Effector memory CD4-positive, alpha-beta T cell (primary cell): ENCODE measurements at places on chromosomes 7 and 10.
A peak's percentile ranks its signal among the peaks of the same experiment; 100 is the strongest.

DNA sequence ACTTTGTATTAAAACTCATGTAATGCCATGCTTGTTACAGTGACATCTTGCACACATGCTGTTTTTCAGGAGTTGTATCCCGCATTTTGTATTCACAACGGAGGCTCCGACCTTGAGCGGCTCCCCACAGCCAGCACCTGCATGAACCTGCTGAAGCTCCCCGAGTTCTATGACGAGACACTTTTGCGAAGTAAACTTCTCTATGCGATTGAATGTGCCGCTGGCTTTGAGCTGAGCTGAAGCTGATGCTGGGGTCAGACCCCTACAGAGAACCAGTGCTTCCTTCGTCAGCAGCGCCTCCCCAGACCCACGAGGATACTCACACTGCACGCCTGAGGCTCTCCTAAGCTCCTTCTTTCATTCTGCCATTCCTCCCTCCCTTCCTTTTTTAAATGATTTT is 69.3 kb upstream of the DNAJB6 start:
- H3K36me3 ChIP-seq: peaks cover 40% of the 10 kb centered on the region
- peaks cover 9% of the 10 kb centered on the region for H3K4me1 ChIP-seq

GRCh38 chr10:131211559-131211958 is 100.0 kb downstream of the TCERG1L start:
- H3K4me3 ChIP-seq: no peak overlapping the region
- no peaks in the 10 kb centered on the region for H3K4me1 ChIP-seq
- no peak overlapping the region for H3K27ac ChIP-seq
- DNase-seq: no peak
- H3K27me3 ChIP-seq: no peaks in the 10 kb centered on the region

DNA sequence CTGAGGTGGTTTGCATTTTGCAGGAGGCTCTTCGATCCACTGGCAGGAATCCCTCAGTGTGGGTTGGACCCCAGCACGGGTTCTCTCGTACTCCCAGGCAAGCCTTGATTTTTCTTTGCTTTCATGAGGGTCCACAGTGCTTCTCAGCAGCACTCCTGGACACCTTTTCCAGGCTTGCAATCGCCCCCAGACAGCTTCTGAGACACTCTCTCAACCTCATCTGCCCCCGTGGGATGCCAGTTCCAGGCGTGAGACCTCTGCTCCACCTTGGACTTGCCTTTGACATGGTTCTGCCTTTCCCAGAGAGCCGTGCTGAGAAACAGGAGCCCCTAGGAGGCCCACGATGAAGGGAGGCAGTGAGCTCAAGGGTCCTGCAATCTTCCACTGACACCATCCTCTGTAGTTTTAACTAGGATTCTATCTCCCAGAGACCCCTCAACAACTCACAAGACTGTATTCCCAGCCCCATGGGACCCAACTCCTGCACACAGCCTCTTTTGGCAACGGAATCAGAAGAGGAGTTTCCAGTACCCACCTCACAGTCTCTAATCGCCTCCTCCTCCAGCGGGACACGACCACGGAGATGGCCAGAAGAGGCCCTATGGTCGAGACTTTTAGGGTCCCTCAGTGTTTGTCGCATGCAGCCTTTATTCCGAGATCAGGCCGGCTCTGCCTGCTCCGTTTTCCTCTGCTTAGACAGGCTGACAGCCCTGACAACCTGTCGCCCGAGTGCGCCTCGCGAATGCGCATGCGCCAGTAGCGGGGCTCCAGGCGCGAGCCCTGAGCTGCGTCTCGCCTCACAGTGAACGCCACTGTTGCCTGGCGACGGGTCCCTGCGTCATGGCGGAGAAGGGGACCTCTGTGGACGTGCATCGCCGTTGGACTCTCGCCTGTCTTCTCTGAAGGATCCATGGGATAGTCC is 26.0 kb upstream of the ZNF273 start:
- no peak overlapping the region for H3K27ac ChIP-seq
- peak overlapping the region; percentile 12 for H3K4me3 ChIP-seq
- peak; percentile 20 for DNase-seq
- no peaks in the 10 kb centered on the region for H3K4me1 ChIP-seq

DNA sequence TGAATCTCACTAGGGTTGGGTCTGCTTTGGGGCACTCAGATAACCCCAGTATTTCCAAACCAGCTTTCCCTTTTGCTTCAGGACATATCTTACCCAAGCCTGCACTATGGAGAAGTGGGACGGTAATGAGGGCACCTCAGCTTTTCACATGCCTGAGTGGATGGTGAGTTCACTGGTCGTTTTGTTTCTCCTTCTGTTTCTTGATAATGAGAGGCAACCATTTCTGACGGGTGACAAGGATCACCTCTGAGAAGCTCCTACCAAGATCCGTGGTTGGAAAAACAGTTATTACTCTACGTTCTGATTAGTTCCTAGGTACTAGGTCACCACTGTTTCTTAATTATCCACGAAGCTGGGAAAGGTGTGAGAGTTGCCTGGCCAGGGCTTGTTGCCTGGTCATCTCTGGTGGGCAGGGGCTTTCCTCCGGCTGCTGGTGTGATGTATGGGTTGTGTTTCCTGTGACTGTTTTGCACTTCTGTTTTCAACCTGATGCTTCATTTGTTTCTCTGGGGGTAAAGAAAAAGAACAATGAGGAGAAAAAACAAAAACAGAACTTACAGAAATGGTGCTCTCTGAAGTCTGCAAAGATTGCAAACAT is 65.7 kb upstream of the STRIP2 start:
- no peaks in the 10 kb centered on the region for H3K27me3 ChIP-seq
- H3K36me3 ChIP-seq: no peaks in the 10 kb centered on the region
- DNase-seq: no peak
- no peak overlapping the region for H3K4me3 ChIP-seq
- no peak overlapping the region for H3K27ac ChIP-seq
- peaks cover 6% of the 10 kb centered on the region for H3K4me1 ChIP-seq

GRCh38 chr10:61751599-61751998 is 88.9 kb downstream of the CABCOCO1 start:
- H3K4me1 ChIP-seq: peaks cover 14% of the 10 kb centered on the region
- H3K27me3 ChIP-seq: no peaks in the 10 kb centered on the region
- no peak overlapping the region for H3K27ac ChIP-seq
- no peak overlapping the region for H3K4me3 ChIP-seq
- no peak for DNase-seq
- H3K36me3 ChIP-seq: no peaks in the 10 kb centered on the region

GRCh38 chr10:71831646-71832552 is 19.2 kb downstream of the PSAP start:
- peaks cover 50% of the 10 kb centered on the region for H3K36me3 ChIP-seq
- H3K4me3 ChIP-seq: no peak overlapping the region
- no peak for DNase-seq
- no peak overlapping the region for H3K27ac ChIP-seq
- no peaks in the 10 kb centered on the region for H3K27me3 ChIP-seq
- H3K4me1 ChIP-seq: no peaks in the 10 kb centered on the region

GRCh38 chr10:95756041-95756761 is at the start of gene ENTPD1:
TSS of gene ENTPD1 (plus strand) at chr10:95756163. CDS start at chr10:95756240, 77 bp downstream.
- no peaks in the 10 kb centered on the region for H3K4me1 ChIP-seq
- H3K36me3 ChIP-seq: no peaks in the 10 kb centered on the region

DNA sequence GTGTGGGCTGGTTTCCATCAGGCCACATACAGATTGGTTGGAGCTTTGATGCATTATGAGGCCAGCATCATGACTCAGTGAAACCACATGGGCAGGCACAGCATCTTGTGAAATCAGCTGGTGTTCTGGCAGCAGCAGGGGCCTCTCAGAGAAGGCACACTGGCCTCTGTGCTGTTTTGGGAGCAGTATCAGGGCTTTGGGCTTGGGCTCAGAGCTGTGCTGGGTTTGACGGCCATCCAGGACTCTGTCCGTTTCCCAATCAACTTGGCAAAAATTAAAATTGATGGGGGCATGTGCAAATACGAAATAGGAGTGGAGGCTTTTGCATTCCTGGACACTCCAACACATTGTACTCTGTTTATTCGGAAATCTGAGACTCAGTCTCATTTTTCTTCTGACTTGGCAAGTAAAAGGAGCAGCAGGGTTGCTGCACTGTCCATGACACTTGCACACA is 190.9 kb downstream of the BMPER start:
- H3K27me3 ChIP-seq: no peaks in the 10 kb centered on the region
- no peak overlapping the region for H3K4me3 ChIP-seq
- no peak overlapping the region for H3K27ac ChIP-seq
- no peaks in the 10 kb centered on the region for H3K36me3 ChIP-seq
- no peaks in the 10 kb centered on the region for H3K4me1 ChIP-seq
- no peak for DNase-seq

DNA sequence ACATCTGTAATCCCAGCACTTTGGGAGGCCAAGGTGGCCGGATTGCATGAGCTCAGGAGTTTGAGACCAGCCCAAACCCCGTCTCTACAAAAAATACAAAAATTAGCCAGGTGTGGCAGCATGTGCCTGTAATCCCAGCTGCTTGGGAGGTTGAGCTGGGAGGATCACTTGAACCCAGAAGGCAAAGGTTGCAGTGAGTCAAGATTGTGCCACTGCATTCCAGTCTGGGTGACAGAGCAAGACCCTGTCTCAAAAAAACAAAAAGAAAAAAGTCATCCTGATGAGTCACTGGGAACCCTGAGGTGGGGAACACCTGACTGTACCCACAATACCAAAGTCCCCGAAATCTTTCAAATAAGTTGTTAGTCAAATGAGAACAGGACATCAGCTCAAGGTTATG is 80.0 kb downstream of the NEBL start:
- DNase-seq: no peak
- no peaks in the 10 kb centered on the region for H3K27me3 ChIP-seq
- H3K27ac ChIP-seq: no peak overlapping the region

- no peaks in the 10 kb centered on the region for H3K4me1 ChIP-seq
- no peak for DNase-seq
- H3K36me3 ChIP-seq: no peaks in the 10 kb centered on the region
- no peaks in the 10 kb centered on the region for H3K27me3 ChIP-seq
- no peak overlapping the region for H3K4me3 ChIP-seq
These were observed 198.9 kb downstream of the ETV1 start for GRCh38 chr7:13790611-13791010.

- no peaks in the 10 kb centered on the region for H3K27me3 ChIP-seq
- H3K36me3 ChIP-seq: no peaks in the 10 kb centered on the region
- no peak overlapping the region for H3K27ac ChIP-seq
- DNase-seq: no peak
- no peak overlapping the region for H3K4me3 ChIP-seq
- H3K4me1 ChIP-seq: no peaks in the 10 kb centered on the region
These were observed 19.0 kb downstream of the ADCY1 start for GRCh38 chr7:45593121-45593541.

GRCh38 chr10:29470355-29470705 is 164.4 kb downstream of the SVIL start:
- no peak overlapping the region for H3K4me3 ChIP-seq
- no peak for DNase-seq
- H3K4me1 ChIP-seq: no peaks in the 10 kb centered on the region
- peaks cover 65% of the 10 kb centered on the region for H3K36me3 ChIP-seq
- H3K27ac ChIP-seq: no peak overlapping the region
- H3K27me3 ChIP-seq: no peaks in the 10 kb centered on the region

DNA sequence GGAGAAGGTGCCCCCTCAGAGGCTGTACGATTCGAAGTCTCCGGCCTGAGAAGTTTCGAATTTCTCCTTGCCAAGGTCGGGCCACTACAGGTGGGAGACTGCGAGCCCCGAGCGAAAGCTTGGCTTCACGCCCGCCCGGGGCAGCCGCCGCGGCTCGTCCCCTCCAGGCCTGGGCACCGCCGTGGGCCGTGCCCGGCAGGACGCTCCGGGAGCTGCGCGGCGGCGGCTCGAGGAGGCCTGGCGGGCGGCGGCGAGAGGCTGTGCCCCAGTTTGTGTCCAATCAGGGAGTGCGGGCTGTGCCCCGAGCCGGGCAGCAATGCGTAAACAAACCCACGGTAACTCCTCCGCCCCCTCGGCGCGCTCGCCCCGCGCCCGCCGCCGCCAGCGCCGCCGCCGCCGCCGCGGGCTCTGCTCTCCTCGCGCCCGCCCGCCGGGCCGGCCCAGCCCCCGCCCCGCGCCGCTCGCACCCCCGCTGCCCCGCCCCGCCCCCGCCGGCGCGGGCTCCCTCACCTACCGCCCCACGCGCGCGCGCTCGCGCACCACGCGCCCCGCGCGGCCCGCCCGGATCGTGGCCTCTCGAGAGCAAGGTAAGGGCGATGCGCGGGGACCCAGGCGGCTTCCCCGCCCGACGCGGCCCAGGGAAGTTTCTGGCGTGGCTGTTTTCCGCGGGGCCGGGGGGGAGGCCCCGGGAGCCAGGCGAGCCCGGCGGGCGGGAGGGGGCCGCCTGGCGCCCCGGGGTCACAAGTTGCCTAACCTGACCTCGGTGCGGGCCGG is 57.8 kb upstream of the PCGF5 start:
- DNase-seq: peak; percentile 72
- H3K36me3 ChIP-seq: no peaks in the 10 kb centered on the region
- peaks cover 14% of the 10 kb centered on the region for H3K4me1 ChIP-seq
- peak overlapping the region; percentile 70 for H3K4me3 ChIP-seq
- H3K27me3 ChIP-seq: no peaks in the 10 kb centered on the region

- no peak for DNase-seq
- no peak overlapping the region for H3K4me3 ChIP-seq
- H3K27ac ChIP-seq: no peak overlapping the region
- no peaks in the 10 kb centered on the region for H3K27me3 ChIP-seq
These were observed 3.0 kb downstream of the LRWD1 start for GRCh38 chr7:102467581-102468477.

- H3K27me3 ChIP-seq: no peaks in the 10 kb centered on the region
- H3K4me3 ChIP-seq: no peak overlapping the region
- DNase-seq: no peak
- no peak overlapping the region for H3K27ac ChIP-seq
These were observed 192.1 kb upstream of the PCDH15 start for GRCh38 chr10:54993148-54993547.

DNA sequence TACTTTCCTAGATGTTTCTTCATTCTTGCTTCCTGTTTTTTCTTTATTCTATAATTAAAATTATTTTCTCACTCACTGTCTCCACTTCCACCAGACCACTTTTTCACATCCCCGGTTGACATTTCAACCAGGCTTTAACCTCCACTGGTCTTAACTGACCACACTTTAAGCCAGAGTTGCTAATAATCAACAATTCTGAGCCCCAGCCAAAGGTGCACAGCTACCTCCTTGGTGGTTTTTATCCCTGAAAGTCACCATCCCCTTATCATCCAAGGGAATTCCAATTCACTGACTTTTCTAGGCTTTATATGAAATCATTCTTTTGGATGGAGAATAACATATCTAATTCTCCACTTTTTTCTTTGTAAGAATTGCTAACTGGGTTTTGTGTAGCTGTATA is 138.9 kb downstream of the FRMD4A start:
- no peak overlapping the region for H3K27ac ChIP-seq
- no peak for DNase-seq
- no peak overlapping the region for H3K4me3 ChIP-seq
- no peaks in the 10 kb centered on the region for H3K27me3 ChIP-seq

DNA sequence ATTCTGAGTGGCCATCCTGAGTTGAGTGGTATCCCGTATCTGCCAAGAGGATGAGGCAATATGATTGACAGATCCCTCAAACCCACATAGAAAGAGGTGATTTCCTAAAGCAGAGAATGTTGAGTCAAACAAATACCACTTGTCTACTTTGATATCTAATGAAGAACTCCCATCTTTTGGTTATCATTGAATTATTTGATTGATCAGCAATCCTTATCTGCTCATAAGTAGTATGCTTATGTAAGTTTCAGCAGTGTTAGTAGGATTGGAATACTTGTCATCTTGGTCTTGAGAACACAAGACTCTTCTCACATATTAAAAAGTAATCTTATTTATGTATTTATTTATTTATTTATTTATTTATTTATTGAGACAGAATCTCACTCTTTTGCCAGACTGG is 147.3 kb downstream of the DPY19L1 start:
- no peaks in the 10 kb centered on the region for H3K27me3 ChIP-seq
- no peaks in the 10 kb centered on the region for H3K36me3 ChIP-seq
